ENCODE measurements at places on chromosomes 6 and 20.

GRCh38 chr6:98717988-98718387, 116.4 kb upstream of the POU3F2 start:
- no peak for DNase-seq

- peak; percentile 2 for DNase-seq
These were observed 890.6 kb downstream of the KIF16B start for GRCh38 chr20:15682690-15683089.

- DNase-seq, result peak; percentile 62
These were observed 80.6 kb downstream of the FNDC1 start for GRCh38 chr6:159249752-159250151.

DNA sequence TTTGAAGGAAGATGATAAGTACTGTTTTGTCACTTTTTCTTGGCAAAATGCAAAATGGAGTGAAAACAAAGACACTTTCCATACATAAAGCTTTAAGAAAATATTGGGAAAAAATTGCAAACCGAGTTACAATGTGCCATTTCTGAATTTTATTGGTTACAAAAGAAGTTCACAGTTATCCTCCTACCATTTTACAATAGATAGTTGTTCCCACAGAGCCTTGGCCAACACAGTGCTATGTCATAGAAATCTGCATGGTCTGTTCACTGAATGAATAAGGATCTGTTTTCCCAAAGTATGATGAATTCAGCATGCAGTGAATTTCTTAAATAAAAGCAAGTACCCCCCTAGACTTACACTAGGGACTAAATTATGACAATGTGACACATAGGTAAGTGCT, 268.2 kb upstream of the POU3F2 start:
- no peak for DNase-seq

- no peak for DNase-seq
These were observed 150.8 kb downstream of the ASCC3 start for GRCh38 chr6:100730001-100730980.

GRCh38 chr6:20334334-20334733, 67.3 kb upstream of the E2F3 start:
- DNase-seq, result no peak

DNA sequence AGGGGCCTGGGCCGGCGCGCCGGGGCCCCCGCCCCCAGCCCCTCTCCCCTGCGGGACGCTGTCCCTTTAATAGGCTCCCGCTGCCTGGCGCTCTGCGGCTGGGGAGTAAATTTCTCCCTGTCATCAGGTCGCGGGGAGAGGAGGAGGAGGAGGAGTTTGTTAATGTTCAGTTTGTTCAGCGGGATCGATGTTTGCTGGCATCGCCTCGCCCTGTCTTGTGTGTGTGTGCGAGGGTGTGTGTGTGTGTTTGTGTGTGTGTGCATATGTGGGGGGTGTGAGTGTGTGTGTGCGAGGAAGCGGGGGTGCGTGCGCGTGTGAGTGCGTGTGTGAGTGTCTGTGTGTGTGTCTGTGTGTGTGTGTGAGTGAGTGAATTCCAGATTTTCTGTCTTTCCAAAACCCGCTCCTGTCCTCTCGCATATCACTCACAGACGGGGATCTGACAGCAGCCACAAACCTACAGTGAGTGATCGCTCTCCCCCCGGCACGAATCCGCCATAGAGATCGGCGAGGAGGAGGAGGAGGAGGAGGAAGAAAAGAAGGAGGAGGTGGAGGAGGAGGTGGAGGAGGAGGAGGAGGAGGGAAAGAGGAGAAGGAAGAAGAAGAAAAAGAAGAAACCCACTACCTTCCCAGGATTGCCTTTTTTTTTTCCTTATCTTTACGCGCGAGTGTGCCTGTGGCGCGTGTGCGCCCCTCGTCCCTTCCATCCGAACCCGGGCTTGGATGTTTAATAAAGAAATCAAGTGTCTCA, at the start of gene TSHZ2:
Gene TSHZ2 (plus strand): TSS at position 169 of the 748 bp plus-strand sequence. CDS start 936 bp downstream, outside the sequence.
- peak; percentile 83 for DNase-seq

DNA sequence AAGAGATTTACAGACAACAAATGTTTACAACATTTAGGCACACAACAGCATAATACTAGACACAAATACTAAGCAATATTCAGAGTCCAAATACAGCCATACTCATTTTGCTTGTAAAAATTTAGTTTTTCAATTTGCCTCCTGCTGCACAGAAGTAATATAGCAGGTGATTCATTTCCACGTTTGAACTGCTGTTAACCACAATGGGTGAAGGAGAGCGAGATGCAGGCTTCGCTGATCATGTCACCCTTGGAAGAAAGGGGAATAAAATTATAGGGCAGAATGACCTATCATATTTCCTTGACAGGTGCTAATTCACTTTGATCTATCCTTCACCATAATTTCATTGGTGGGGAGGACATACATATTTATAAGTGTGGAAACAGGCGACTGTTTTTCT, 643.8 kb upstream of the AGPAT4 start:
- peak; percentile 20 for DNase-seq

DNA sequence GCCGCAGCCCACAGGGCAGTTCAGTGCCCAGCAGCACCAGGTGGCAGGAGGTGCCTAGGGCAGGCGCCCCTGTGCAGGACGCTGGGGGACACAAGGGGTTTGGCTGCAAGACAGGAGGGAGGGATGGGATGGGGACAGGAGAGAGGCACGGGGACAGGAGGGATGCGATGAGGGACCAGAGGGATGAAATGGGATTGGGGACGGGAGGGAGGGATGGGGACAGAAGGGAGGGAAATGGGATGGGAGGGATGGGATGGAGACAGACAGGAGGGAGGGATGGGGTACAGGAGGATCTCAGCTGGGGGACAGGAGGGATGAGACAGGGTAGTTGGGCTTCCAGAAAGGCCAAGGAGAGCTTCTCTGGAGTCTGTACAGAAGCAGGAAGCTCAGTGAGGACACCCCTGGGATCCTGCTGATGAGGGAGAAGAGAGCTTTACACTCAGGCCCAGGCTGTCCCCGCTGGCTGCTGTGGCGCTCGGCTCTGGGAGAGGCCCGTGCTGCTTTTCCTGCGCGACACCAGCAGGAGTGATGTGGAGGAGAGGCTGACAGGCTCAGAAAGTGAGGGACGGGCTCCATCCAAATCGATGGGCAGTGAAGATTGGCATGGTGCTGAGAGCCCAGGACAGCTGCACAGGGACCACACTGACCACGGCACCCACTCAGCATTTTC, 400.8 kb downstream of the SMOC2 start:
- no peak for DNase-seq

- DNase-seq, result peak; percentile 76
These were observed 1.1 kb downstream of the MGME1 start for GRCh38 chr20:17969884-17970409.

GRCh38 chr6:143236151-143236798, 175.6 kb downstream of the AIG1 start:
- peak; percentile 83 for DNase-seq

DNA sequence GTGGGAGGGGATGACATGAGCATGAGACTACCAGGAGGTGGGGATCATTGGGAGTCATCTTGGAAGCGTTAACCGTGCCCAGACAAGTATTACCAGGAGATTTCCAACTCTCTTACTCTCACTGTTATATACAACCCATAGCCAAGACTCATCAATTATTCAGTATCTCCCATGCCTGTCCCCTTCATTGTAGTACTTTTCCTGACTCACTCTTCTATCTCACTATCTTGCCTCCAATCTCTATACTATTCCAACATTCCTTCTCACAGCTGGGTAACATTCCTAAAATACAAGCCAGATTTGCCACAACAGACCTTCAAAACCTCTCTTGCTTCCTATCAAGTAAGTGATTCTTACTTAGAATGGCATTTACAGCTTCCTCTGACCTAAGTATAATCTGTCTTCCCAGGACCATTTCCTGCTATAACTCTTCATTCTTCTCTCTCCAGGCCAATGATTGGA, 226.3 kb upstream of the SMLR1 start:
- peak; percentile 65 for DNase-seq

DNA sequence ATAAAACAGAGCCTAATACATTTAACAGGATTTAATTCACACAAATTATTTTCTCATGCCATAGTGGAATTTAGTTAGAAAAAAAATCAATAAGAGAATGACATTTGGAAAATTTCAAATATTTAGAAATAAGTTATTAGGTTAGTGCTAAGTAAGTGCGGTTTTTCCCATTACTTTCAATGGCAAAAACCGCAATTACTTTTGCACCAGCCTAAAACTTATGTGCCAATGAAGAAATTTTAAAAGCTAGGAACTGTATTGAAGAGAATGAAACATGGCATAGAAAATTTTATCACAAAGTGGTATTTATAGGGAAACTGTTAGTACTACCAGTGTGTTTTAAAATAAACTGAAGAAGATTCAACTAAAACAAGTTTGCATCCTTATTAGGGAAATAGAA, 228.3 kb upstream of the FKBP1C start:
- no peak for DNase-seq

DNA sequence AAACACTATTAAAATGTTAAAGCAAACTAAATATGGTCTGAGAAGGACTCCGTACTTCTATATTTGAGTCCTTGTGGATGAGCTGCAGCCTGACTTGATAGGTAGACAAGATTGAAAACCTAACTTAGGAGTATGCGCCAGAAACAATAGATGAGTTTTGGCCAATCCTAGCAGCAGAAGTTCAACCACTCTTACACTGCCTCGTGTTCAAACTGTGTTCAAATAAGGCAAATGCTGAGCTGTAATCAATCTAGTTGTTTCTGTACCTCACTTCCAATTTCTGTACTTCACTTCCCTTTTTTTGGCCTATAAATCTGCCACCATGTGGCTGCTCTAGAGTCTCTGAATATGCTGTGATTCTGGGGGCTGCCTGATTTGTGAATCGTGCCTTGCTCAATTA, 13.2 kb upstream of the SERINC1 start:
- DNase-seq, result no peak

- no peak for DNase-seq
These were observed 101.3 kb upstream of the MLN start for GRCh38 chr6:33905071-33905609.

GRCh38 chr20:46438156-46438750, 31.8 kb upstream of the ELMO2 start:
- DNase-seq, result peak; percentile 62

- DNase-seq, result no peak
These were observed 49.9 kb downstream of the KCNB1 start for GRCh38 chr20:49432550-49432949.

- DNase-seq, result peak; percentile 40
These were observed 69.3 kb downstream of the FAM229B start for GRCh38 chr6:112156668-112157067.

DNA sequence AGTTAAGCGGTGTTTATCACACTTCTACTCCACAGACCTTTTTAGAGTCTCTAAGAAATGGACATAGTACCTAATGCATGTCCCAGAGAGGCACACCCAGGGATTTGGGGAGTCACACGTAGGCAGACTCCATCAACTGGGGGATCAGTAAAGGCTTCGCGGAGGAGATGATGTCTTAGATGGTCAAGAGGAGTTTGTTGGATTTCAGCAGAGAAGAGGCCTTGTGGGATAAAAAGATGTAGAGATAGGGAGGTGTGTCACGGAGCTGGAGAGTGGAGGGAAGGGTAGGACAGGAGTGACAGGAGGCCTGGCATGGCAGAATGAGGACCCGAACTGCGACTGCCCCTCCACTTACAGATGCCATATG, 9.1 kb downstream of the DYNLRB1 start:
- no peak for DNase-seq

DNA sequence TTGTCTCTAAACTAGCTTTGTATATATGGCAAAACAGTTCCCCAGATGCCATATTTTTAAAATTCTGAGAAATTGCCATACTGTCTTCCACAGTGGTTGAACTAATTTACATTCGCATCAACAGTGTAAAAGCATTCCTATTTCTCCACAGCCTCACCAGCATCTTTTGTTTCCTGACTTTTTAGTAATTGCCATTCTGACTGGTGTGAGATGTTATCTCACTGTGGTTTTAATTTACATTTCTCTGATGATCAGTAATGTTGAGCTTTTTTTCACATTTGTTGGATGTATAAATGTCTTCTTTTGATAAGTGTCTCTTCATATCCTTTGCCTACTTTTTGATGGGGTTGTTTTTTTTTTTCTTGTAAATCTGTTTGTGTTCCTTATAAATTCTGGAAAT, 1222.7 kb upstream of the CITED2 start:
- DNase-seq, result no peak

DNA sequence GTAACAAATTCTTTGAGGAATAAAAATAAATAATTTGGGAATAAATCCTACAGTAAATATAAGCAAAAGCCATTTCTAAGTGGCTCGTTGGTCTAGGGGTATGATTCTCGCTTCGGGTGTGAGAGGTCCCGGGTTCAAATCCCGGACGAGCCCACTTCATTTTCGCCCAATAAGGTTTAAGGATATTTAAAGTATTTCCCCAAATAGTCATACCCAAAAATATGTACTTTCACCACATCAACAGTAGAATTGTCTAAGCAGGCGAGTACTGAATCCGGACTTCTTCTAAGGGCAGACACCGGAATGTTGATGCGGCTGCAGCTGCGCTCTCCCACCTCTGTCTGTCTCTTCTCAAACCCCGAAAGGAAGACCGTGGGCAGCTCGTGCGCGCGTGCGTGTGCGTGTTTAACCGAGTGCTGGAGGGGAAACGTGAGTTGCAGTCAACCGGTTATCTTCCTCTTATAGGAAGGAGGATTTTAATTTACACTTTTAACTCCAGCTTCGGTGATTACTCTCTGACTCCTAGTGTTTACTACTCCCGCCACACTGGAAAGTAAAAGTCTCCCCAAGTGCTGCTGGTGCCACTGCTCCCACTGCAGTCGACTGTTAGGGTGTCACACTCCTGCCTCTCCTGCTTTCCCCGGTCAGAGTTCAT, 155.7 kb upstream of the PRSS16 start:
- peak; percentile 92 for DNase-seq

- no peak for DNase-seq
These were observed 111.2 kb upstream of the PTCHD4 start for GRCh38 chr6:48222241-48222640.

- no peak for DNase-seq
These were observed 85.0 kb downstream of the CAP2 start for GRCh38 chr6:17478223-17478907.

- peak; percentile 30 for DNase-seq
These were observed 27.8 kb upstream of the VGLL2 start for GRCh38 chr6:117237561-117237960.

- DNase-seq, result peak; percentile 49
These were observed 241.5 kb upstream of the RNF24 start for GRCh38 chr20:4256874-4257273.

GRCh38 chr6:116073765-116074440, 13.2 kb upstream of the FRK start:
- peak; percentile 76 for DNase-seq

DNA sequence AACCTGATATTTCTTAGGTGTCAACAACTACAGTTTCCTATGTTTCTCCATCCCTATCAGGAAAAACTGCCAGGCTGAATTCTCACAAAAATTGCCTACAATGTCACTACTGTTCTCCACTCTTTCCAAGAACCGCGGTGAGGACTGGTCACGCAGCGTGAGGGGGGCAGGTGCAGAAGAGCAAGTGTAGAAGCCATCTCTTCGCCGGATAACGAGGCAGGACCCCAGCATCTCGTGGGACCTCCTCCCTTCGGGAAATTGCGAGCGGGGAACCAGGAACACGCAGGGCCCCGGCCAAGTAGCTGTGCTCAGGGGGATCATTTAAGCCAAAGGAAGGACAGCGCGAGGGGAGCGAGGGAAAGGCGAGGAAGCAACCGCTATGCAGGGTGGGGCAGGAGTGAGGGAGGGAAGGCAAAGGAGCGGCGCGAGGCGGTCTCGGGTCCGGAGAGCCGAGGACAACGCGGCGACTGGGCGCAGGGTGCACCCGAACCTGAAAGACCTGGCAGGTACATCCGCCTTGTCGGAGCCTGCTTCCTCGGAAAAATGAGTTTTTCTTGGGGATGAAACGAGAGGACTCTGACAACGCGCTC, 559 bp downstream of the APMAP start:
- peak; percentile 56 for DNase-seq

All from GM23248 (cell line).